Uterine smooth muscle cell (primary cell): ENCODE measurements at places on chromosomes 4 and X. TPM values are rescaled to one million over a fixed set of nuclear protein-coding genes. Genes with fewer than 3 reads are reported as not detected.

The CXCL8 gene
- total RNA-seq = 1.5 and 6.3 TPM in 2 replicates

The ZFP92 gene
- 0.33 and 0.50 TPM in 2 replicates for total RNA-seq

The RGN gene
- 2.9 and 6.7 TPM in 2 replicates for total RNA-seq

The CDX4 gene
- total RNA-seq = not detected in 2 replicates

The STS gene
- total RNA-seq = 2.9 and 3.2 TPM in 2 replicates

The AFM gene
- not detected in 2 replicates for total RNA-seq

The RS1 gene
- not detected in 2 replicates for total RNA-seq

The UGT2B7 gene
- not detected in 2 replicates for total RNA-seq

The HPGD gene
- 1.5 and 9.8 TPM in 2 replicates for total RNA-seq

The DGKK gene
- total RNA-seq = not detected in 2 replicates

The EPGN gene
- 1.1 TPM in 1 of 2 replicates, not detected in the other for total RNA-seq

The ZNF711 gene
- 0.66 and 0.87 TPM in 2 replicates for total RNA-seq

The CFAP47 gene
- 0.11 and 0.12 TPM in 2 replicates for total RNA-seq

The PNMA5 gene
- total RNA-seq = not detected in 2 replicates

The NOX1 gene
- total RNA-seq = not detected in 2 replicates

The MSX1 gene
- total RNA-seq = 18.1 and 26.1 TPM in 2 replicates

The PCSK1N gene
- 2.9 TPM in 1 of 2 replicates, not detected in the other for total RNA-seq

The CT55 gene
- total RNA-seq = 0.25 TPM in 1 of 2 replicates, not detected in the other

The PWWP3B gene
- 13.3 and 35.0 TPM in 2 replicates for total RNA-seq

The TMPRSS11E gene
- total RNA-seq = 0.12 TPM in 1 of 2 replicates, not detected in the other

The CYBB gene
- total RNA-seq = under 0.01 TPM in 1 of 2 replicates, not detected in the other

The ALB gene
- 0.12 TPM in 1 of 2 replicates, not detected in the other for total RNA-seq

The CLNK gene
- total RNA-seq = not detected in 2 replicates

The BTC gene
- 0.11 and 0.25 TPM in 2 replicates for total RNA-seq

The UBE2D3 gene
- total RNA-seq = 305 and 381 TPM in 2 replicates

The RPA4 gene
- 1.00 and 1.7 TPM in 2 replicates for total RNA-seq

The MAGEE1 gene
- 1.1 and 1.6 TPM in 2 replicates for total RNA-seq

The CXCL10 gene
- total RNA-seq = not detected in 2 replicates

The P2RY10 gene
- total RNA-seq = not detected in 2 replicates

The AFF1 gene
- 15.1 and 16.7 TPM in 2 replicates for total RNA-seq

The TEX13C gene
- total RNA-seq = not detected in 2 replicates

The HOPX gene
- 0.37 and 2.2 TPM in 2 replicates for total RNA-seq

The NAA15 gene
- 35.1 and 45.3 TPM in 2 replicates for total RNA-seq

The ERVMER34-1 gene
- under 0.01 TPM in 2 replicates for total RNA-seq

The SPANXD gene
- total RNA-seq = not detected in 2 replicates

The BMX gene
- total RNA-seq = 0.11 and 0.25 TPM in 2 replicates

The DNAJB14 gene
- total RNA-seq = 42.2 and 43.5 TPM in 2 replicates

The CLIC2 gene
- total RNA-seq = 6.2 and 12.1 TPM in 2 replicates

The TCEAL6 gene
- not detected in 2 replicates for total RNA-seq

The MAGEA9B gene
- not detected in 2 replicates for total RNA-seq

The HTN1 gene
- not detected in 2 replicates for total RNA-seq

The DUX4 gene
- not detected in 2 replicates for total RNA-seq

The HERC5 gene
- total RNA-seq = 1.4 and 2.7 TPM in 2 replicates

The ANOS1 gene
- total RNA-seq = 7.9 and 12.5 TPM in 2 replicates

The SUPT20HL1 gene
- 0.11 and 0.12 TPM in 2 replicates for total RNA-seq

The TRIML2 gene
- not detected in 2 replicates for total RNA-seq

The DOK7 gene
- under 0.01 TPM in 1 of 2 replicates, not detected in the other for total RNA-seq

The FSTL5 gene
- total RNA-seq = under 0.01 and 0.50 TPM in 2 replicates

The VCX3B gene
- not detected in 2 replicates for total RNA-seq

The GAGE13 gene
- not detected in 2 replicates for total RNA-seq

The CLGN gene
- 29.0 and 37.6 TPM in 2 replicates for total RNA-seq

The STATH gene
- not detected in 2 replicates for total RNA-seq

The ATP1B4 gene
- not detected in 2 replicates for total RNA-seq

The GSX2 gene
- 0.12 TPM in 1 of 2 replicates, not detected in the other for total RNA-seq

The FREM3 gene
- under 0.01 TPM in 1 of 2 replicates, not detected in the other for total RNA-seq

The IL2RG gene
- not detected in 2 replicates for total RNA-seq

The LRAT gene
- total RNA-seq = 0.11 TPM in 1 of 2 replicates, not detected in the other

The TMPRSS11D gene
- under 0.01 and 0.33 TPM in 2 replicates for total RNA-seq
